T-helper 17 cell (primary cell): ENCODE measurements at places on chromosomes 6 and 20. TPM values are rescaled to one million over a fixed set of nuclear protein-coding genes. Genes with fewer than 3 reads are reported as not detected.
A peak's percentile ranks its signal among the peaks of the same experiment; 100 is the strongest.

GRCh38 chr6:145736661-145737144 is 1.4 kb upstream of the EPM2A start:
- no peaks in the 10 kb centered on the region for H3K27me3 ChIP-seq
- no peak overlapping the region for H3K27ac ChIP-seq
- DNase-seq = no peak
- no peaks in the 10 kb centered on the region for H3K4me1 ChIP-seq

GRCh38 chr6:168535711-168536110 is 94.7 kb downstream of the SMOC2 start:
- H3K36me3 ChIP-seq = no peaks in the 10 kb centered on the region
- H3K27me3 ChIP-seq = peaks cover 28% of the 10 kb centered on the region
- H3K4me3 ChIP-seq = no peak overlapping the region
- H3K4me1 ChIP-seq = peaks cover 7% of the 10 kb centered on the region

GRCh38 chr6:41767112-41767833 is 12.4 kb downstream of the FRS3 start:
- H3K27ac ChIP-seq = no peak overlapping the region
- H3K4me1 ChIP-seq = no peaks in the 10 kb centered on the region
- no peak overlapping the region for H3K4me3 ChIP-seq
- DNase-seq = no peak
- H3K36me3 ChIP-seq = peaks cover 2% of the 10 kb centered on the region

DNA sequence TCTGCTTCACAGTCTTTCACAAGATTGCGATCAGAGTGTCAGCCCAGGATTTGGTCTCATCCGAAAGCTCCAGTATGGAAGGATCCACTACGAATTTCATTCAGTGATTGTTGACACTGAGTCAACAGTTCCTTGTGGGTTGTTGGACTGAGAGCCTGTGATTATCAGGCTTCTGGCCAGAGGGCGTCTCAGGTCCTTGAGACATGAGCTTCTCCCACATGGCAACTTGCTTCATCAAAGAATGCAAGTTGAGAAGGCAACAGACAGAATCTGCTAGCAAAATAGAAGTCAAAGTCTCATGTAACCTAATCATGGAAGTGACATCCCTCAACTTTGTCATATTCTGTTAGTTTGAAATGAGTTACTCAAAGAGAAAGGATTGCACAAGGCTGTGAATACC is 40.5 kb upstream of the PKHD1 start:
- H3K36me3 ChIP-seq = peaks cover 2% of the 10 kb centered on the region
- peaks cover 43% of the 10 kb centered on the region for H3K27me3 ChIP-seq
- no peaks in the 10 kb centered on the region for H3K4me1 ChIP-seq
- DNase-seq = no peak
- no peak overlapping the region for H3K27ac ChIP-seq

DNA sequence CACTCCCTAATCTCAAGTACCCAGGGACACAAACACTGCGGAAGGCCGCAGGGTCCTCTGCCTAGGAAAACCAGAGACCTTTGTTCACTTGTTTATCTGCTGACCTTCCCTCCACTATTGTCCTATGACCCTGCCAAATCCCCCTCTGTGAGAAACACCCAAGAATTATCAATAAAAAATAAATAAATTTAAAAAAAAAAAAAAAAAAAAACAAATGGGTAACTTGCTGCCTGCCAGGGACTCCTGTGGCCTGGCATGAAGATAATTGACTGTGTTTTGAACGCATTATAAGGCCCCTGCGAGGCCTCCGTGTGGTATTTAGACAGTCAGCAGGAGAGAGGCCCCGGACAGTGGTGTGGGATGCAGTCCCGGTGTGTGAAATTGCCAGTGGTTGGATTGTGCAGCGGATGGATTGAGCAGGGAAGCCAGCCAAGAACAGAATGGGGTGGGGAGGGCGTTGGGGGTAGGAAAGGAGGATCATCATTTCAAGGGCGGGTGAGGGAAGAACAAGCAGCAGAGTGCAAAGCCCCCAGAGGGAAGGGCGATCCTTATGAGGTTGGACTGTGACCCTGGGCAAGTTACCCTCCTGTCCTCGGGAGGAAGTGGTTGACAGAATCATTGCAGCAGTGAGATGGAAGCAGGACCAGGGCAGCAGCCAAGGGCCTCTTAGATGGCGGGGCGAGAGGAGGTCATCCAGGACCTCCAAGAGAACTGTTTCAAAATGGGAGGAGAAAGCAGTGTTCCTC is 43.3 kb downstream of the PPARD start:
- H3K4me3 ChIP-seq = peak overlapping the region; percentile 45
- H3K27me3 ChIP-seq = no peaks in the 10 kb centered on the region
- no peak for DNase-seq
- H3K36me3 ChIP-seq = peaks cover 4% of the 10 kb centered on the region

DNA sequence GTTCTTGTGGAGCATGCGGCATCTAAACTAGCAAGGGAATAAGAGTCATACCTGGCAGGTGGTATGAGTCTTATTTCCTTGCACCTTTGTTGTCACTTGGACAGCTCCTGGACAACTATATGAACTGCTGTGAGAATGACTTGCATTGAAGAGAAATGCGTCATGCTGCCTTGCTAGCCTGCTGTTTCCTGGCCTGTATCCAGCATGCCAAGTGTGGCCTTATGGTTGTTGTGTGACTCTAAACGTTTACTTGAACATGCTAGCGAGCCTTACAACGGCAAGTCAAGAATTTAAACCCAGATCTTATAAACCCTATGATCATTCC is 90.4 kb downstream of the CEP162 start:
- no peaks in the 10 kb centered on the region for H3K4me1 ChIP-seq
- DNase-seq = no peak

GRCh38 chr6:26156850-26157250 is 69.6 kb downstream of the HFE start:
- DNase-seq = peak; percentile 44
- peaks cover 5% of the 10 kb centered on the region for H3K36me3 ChIP-seq
- H3K27me3 ChIP-seq = no peaks in the 10 kb centered on the region
- peaks cover 45% of the 10 kb centered on the region for H3K4me1 ChIP-seq
- peak overlapping the region; percentile 98 for H3K27ac ChIP-seq

GRCh38 chr6:37860226-37860839 is 40.8 kb downstream of the ZFAND3 start:
- H3K36me3 ChIP-seq = peaks cover 3% of the 10 kb centered on the region
- H3K27ac ChIP-seq = no peak overlapping the region
- no peak for DNase-seq

GRCh38 chr6:163620670-163621330 is 206.3 kb downstream of the QKI start:
- H3K4me3 ChIP-seq = no peak overlapping the region
- peaks cover 5% of the 10 kb centered on the region for H3K27me3 ChIP-seq
- DNase-seq = no peak
- H3K4me1 ChIP-seq = peaks cover 2% of the 10 kb centered on the region
- no peaks in the 10 kb centered on the region for H3K36me3 ChIP-seq
- no peak overlapping the region for H3K27ac ChIP-seq

DNA sequence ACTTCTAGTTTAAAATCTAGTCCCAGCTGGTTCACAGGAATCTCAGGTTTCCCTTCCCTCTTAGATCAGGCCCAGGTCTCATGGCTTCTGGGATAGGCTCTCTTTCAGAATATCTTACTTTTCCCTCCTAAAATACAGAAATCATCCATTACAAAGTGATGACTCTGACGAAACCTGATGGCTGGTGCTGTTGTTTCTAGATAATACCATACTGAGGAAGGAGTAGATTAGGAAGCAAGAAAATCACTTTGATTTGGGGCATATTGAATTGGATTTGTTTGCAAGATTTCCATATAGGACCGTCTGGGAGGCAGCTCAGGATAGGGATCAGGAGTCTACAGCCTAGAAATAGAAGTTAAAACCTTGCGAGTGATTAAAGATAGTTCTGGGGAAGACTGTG is 3.6 kb downstream of the ZKSCAN3 start:
- no peak for DNase-seq
- H3K4me1 ChIP-seq = peaks cover 33% of the 10 kb centered on the region
- peaks cover 2% of the 10 kb centered on the region for H3K36me3 ChIP-seq
- no peak overlapping the region for H3K27ac ChIP-seq

DNA sequence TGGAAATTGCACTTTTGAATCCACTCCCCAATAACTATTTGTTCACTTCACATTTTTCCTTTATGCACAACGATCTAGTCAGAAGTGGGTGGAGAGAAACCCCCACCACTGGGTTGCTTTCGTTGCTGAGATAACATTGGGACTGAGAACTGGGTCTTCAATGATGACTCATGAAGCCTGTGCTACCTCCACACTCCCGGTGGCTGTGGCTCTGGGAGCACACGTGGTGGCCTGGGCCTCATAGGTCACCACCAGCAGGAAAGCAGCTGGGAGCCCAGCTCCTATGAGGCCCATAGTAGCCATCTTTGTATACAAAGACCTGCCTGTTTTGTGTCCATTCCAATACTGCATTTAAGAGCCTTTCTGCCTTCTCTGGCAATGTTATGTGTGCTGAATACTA is 178.0 kb upstream of the SASH1 start:
- no peak for DNase-seq
- H3K4me1 ChIP-seq = no peaks in the 10 kb centered on the region
- H3K27ac ChIP-seq = no peak overlapping the region
- no peaks in the 10 kb centered on the region for H3K36me3 ChIP-seq

DNA sequence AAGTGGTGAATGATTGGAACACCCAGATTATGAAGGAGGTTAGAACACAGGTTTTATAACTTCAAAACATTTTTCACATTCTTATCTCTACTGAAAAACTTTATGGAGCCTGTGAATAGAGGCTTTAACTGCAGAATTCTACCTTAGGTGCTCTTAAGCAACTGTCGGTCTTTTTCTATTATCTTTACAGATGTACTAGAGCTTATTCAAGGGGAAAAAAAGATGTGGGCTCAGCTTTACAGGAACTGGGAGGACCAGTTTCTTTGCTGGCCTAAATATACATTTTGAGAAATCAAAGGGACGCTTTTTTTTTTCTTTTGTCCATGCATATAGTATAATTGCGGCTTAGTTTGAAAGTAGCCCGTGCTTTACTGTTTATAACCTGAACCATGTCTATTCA is 58.9 kb downstream of the UST start:
- H3K4me1 ChIP-seq = peaks cover 28% of the 10 kb centered on the region
- no peaks in the 10 kb centered on the region for H3K27me3 ChIP-seq
- no peak overlapping the region for H3K27ac ChIP-seq
- peaks cover 2% of the 10 kb centered on the region for H3K36me3 ChIP-seq
- DNase-seq = no peak

DNA sequence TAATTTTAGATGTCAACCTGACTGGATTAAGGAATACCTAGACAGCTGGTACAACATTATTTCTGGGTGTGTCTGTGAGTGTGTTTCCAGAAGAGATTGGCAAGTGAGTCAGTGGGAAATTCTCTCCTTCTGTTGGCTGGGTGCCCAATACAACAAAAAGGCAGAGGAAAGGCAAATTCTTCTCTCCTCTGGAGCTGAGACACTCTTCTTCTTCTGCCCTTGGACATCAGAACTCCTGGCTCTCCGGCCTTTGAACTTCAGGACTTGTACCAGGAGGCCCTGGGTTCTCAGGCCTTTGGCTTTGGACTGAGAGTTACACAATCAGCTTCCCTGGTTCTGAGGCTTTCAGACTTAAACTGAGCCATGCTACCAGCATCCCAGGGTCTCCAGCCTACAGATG is 7.8 kb upstream of the BTN3A1 start:
- peaks cover 15% of the 10 kb centered on the region for H3K4me1 ChIP-seq
- peaks cover 12% of the 10 kb centered on the region for H3K36me3 ChIP-seq
- no peaks in the 10 kb centered on the region for H3K27me3 ChIP-seq
- H3K4me3 ChIP-seq = no peak overlapping the region

DNA sequence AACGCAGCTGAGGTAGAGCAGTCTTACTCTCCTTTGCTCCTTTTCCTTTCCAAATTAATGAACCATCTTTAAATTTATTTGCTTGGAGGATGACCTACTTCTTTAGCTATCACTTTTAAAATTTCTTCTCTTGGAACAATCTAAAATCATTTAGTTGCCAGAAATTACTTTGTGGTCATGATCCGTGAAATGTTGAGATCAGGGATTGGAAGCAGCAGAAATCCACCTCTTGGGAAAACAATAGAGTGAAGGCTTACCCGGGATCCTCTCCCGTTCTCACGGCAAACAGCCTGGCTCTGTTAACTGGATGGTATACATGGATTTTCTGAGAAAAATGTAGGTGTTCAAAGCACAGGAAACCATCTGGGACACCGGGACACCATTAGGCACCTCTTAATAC is 7.7 kb downstream of the AKAP12 start:
- H3K4me3 ChIP-seq = no peak overlapping the region
- H3K27me3 ChIP-seq = peaks cover 50% of the 10 kb centered on the region
- peaks cover 3% of the 10 kb centered on the region for H3K4me1 ChIP-seq
- DNase-seq = no peak
- H3K27ac ChIP-seq = no peak overlapping the region

TUBB1 gene
- 14.0 TPM for total RNA-seq

EEF1A2 gene
- total RNA-seq = 0.47 TPM

KIAA0408 gene
- total RNA-seq = 3.5 TPM

THEMIS gene
- total RNA-seq = 53.9 TPM

PLAGL1 gene
- 6.3 TPM for total RNA-seq
